ENCODE measurements at places on chromosomes 12 and 14.

GRCh38 chr12:105522166-105522825 is 191.8 kb downstream of the C12orf75 start:
- no peak for DNase-seq

DNA sequence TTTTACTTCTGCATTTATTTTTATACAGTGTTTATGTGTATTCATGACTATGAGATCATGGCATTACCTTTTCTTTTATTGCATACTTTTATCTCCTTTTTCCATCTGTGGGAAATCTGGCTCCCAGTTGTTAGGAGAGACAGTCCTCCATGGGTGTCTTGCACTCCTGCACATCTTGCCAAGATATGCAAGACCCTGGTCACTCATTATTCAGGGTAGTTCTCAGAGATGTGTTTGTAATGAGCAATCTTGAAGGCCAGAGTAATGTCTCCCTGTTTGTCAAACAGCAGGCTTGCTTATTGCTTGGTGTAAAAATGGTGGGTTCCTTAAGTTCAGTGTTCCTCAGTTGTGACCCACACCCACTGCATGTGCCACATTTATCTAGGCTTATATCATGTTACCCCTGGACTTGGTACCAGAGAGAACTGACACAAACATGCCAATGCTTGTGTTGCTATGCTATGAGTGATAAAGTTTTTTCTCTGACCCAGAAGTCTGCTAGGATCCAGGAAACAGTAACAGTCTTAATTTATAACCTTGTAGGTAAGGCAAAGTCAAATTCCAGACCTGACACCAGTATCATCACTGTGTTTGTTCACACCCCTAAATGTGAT is 36.8 kb downstream of the PPHLN1 start:
- no peak for DNase-seq

DNA sequence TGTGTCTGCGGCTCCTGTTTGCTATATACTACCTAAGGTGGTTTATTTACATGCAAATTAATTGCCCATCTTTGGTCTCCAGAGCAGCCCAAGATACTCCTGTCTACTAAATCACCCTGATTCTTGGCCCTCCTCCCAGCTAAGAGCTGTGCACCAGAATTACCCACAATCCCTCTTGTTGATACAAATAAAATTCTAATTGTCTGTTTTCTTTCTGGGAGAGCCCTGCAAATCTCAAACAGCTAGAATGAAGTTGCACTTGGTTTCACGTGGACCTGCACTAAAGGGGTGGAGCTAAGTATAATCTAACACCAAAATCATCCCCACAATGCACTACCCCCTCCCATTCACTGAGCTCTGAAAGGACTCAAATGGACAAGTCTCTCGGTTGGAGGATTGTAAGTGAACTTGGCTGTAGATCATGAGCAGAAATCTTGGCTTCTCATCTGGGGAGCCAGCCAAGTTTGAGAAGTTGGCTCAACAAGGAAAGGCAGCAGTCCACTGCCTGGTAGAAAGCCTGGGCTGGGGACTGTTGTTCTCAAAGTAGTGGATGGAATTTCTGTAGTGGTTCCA is 6.6 kb downstream of the MAX start:
- DNase-seq = no peak

DNA sequence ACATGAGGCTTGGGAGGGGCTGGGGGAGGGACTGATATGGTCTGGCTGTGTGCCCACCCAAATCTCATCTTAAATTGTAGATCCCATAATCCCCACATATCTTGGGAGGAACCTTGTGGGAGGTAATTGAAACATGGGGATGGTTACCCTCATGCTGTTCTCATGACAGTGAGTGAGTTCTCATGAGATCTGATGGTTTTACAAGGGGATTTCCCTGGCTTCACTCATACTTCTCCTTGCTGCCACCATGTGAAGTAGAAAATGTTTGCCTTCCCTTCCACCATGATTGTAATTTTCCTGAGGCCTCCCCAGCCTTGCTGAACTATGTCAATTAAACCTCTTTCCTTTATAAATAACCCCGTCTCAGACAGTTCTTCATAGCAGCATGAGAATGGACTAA is 362.9 kb downstream of the PCNX1 start:
- no peak for DNase-seq

- no peak for DNase-seq
Observed at GRCh38 chr12:126390969-126391566, 1325.8 kb downstream of the AACS start.

- DNase-seq = no peak
Observed at GRCh38 chr12:29843036-29843435, 59.3 kb upstream of the TMTC1 start.

DNA sequence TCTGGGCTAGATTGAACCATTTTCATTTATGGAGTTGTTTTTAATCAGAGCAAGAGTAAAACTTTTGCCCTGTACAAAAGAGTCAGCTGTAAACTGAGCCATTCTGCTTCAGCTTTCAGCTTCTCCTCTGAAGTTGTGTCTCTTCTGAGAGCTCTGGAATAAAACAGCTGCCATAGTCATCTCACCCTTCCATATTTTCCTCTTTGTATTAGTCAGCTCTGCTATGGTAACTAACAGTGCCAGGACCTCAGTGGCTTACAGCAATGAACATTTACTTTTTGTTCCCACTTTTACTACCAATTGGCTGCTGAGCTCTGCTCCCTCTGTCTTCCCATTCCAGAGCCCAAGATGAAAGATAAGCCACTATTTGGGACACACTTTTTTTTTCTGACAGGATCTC is 178.5 kb downstream of the DAD1 start:
- no peak for DNase-seq

DNA sequence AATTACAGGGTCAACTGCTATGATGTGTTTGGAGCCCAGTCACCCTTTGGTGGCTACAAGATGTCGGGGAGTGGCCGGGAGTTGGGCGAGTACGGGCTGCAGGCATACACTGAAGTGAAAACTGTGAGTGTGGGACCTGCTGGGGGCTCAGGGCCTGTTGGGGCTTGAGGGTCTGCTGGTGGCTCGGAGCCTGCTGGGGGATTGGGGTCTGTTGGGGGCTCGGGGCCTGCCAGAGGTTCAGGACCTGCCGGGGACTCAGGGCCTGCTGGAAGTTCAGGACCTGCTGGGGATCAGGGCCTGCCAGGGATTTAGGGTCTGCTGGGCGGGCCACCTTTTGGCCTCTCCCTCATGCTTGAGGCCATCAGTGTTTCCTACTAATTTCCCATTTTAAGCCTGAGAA is 37.1 kb downstream of the ALDH2 start:
- no peak for DNase-seq

GRCh38 chr14:24144451-24144850 is 2.0 kb downstream of the PSME2 start:
- DNase-seq = no peak

- DNase-seq = peak; percentile 67
Observed at GRCh38 chr12:52151837-52152783, 39.7 kb downstream of the KRT80 start.

- DNase-seq = no peak
Observed at GRCh38 chr14:60981633-60982455, 799 bp downstream of the SLC38A6 start.

- no peak for DNase-seq
Observed at GRCh38 chr12:63915105-63915800, 70.8 kb downstream of the SRGAP1 start.

DNA sequence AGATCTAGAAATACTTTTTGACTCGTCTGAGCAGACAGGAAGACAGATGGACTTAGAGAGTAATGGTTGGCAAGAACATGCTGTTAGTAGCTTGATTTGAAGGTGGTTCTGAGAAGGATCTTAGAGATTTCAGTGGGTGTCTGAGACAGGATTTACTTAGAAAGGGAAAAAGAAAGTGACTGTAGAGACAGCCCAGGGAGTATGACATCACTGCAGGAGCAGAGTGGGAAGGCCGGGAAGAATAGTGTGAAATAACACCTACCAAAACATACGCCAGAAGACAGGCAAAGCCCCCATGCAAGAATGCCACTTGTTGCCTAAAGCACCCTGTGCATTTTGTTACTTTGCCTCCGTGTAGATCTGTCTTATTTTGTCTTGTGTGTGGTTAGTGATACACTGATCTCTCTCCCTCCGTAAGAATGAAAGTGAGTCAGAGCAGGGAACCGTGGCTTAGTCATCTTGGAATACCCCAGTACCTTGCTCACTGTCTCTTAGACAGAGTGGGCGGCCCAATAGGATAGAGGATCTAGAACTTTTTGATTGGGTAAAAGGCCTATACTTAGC is 161.3 kb upstream of the IFNG-AS1 start:
- no peak for DNase-seq

DNA sequence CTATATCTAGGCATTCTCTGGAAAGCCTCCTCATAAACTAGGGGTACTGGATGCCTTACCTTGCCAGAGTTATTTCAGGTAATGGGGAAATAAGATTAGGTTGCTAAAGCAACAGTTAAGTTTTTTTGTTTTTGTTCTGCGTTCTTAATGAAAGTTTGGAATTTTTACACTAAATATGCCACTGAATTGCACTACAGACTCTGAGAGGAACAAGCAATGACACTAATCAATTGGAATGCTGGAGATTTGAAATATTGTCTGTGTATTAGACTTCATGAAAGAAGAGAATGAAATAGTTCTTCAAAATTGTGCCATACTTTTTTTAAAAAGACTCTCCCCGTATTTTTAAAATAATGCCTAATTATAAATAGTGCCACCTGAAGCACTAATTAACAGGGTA is 287.8 kb downstream of the NAV3 start:
- DNase-seq = no peak

DNA sequence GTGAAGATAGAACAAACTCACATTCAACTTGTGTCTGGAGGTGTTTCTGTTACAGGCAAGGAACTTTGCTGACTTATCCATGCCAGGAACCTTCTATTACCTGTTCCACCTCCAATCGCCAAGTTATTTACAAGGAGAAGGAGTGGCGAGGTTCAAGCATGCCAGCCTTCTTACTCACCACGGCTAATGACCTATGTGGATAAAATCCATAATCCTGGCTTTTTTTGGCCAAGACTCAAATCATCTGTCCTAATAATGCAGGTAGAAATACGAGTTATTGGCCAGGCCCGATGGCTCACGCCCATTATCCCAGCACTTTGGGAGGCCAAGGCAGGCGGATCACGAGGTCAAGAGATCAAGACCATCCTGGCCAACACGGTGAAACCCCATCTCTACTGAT is 241.6 kb downstream of the TMEM132D start:
- no peak for DNase-seq
